ENCODE measurements at places on chromosomes 12 and 14.

GRCh38 chr14:100165831-100166440 is 6.5 kb upstream of the DEGS2 start:
- no peak for DNase-seq

DNA sequence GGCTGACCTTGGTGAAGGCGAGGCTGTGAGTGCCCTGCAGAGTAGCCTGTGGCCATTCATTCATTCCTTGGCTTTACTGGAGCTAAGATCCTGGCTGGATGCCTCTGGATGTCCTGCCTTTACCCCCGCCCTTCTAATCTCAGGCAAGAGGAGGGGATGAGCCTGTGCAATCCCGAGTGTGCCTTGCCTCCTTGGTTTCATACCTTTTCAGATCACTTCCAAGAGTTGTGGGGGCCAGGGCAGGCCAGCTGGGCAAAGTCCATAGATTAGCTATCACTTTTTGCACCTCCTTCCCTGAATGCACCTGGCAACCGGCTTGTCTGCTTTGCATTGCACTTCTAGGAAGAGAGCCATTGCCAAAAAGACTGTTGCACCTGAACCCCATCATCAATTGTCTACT is 1.5 kb downstream of the VRTN start:
- DNase-seq = no peak

GRCh38 chr12:43872396-43872795 is 36.5 kb downstream of the TMEM117 start:
- no peak for DNase-seq

GRCh38 chr12:123853396-123854070 is 91.4 kb downstream of the DNAH10 start:
- DNase-seq = no peak

GRCh38 chr14:95885278-95885677 is 8.6 kb downstream of the TUNAR start:
- no peak for DNase-seq

DNA sequence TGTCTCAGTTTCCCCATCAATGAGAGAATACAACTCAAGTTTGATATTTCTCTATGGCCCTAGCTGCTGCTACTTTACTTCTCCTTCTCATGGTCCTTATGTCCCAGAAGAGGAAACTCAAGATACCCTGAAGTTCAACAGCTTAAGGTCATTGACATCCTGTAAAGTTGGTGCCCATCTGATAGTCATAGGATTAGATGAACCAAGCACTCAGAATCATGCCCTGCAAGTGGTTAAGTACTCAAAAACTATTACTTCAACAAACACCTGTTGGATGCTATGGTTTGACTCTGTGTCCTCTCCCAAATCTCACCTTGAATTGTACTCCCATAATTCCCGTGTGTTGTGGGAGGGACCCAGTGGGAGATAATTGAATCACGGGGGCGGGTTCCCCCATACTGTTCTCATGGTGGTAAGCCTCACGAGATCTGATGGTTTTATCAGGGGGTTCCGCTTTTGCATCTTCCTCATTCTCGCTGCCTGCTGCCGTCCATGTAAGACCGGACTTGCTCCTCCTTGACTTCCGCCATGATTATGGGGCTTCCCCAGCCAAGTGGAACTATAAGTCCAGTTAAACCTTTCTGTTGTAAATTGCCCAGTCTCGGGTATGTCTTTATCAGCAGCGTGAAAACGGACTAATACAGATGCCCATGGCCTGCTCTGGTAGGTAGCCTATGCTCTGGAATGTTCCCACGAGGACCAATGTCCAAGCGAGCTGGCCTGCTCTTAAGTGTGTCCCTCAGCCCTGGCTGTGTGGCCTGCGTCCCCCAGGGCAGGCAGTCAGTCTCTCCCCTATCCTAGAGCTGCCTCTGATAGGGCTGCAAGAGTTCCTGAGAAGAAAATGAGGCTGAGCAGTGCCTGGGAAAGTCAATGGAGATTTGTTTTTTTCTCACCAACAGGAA is 18.1 kb downstream of the CAMKK2 start:
- DNase-seq = no peak

DNA sequence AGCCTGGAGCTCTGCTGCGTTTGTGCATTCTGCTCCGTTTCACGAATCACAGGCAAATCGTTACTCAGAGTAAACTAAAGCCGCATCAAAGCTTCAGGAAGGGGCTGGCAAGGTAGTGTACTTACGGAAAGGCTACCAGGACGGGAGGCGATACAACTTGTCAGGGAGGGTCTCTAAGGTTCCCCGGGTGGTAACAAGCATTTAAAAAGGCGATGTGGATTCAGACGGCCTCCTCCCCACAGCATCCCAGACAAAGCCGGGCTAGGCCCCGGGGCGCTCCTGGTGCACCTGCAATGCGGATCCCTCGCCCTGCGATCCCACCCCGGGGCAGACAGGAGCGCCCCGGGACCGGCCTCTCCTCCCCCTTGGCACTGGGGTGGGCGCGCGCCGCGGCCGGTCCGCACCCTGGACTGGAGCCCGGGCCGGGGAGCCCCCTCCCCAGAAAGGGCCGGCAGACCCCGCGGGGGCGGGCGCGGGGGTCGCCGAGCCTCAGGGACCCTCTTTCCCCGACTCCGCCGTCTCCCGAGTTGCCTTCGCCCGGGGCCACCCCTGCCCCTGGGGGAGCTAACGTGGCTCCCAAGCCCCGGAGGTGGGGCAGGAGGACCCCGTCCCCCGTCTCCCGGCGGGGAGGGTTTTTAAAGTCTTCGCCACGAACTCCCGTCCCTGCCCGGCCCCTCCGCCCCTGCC is 718 bp downstream of the CCDC92 start:
- DNase-seq = peak; percentile 71

GRCh38 chr12:43951286-43951685 is 115.4 kb downstream of the TMEM117 start:
- DNase-seq = no peak

GRCh38 chr12:52164624-52165023 is 27.2 kb downstream of the KRT80 start:
- no peak for DNase-seq

DNA sequence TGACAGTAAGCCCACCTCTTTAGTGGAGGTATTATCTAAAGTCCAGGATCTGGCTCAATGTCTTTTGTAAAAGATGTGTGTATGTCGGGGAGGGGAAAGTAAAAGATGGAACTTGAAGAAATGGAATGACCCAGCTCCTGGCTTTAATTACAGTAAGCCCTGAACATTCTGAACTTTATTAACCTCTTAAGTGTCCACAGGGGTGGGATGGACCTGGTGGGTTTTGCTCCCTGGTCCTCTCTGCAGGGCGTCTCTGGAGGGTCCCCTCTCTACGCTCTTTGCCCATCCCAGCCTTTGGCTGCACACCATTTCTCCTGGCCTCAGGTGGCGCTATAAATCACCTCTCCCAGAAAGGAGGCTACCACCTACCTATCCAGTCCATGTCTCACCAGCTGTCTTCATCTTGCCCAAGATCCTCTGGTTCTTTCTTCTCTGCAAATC is 3.7 kb upstream of the CISTR start:
- DNase-seq = no peak

All from D341Med (cell line).